ENCODE measurements at places on chromosomes 11 and 22. TPM values are rescaled to one million over a fixed set of nuclear protein-coding genes. Genes with fewer than 3 reads are reported as not detected.

DNA sequence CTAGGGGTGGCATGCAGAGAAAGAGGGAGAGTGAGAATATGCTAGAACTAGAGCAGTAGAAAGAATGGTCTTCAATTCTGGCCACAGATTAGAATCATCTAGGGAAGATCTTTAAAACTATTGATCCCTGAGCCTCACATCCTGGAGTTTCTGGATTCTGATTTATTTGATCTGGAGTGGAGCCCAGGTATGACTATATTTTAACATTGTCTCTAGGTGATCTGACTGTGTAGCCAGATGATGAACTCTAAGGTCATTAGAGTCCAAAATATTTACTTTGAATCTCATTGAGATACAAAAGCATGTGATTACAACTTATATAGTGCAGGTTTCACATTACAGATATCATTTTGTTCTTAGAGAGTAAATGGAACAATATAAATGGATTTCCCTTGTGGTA is 79.7 kb downstream of the FDX1 start:
- no peak for DNase-seq

DNA sequence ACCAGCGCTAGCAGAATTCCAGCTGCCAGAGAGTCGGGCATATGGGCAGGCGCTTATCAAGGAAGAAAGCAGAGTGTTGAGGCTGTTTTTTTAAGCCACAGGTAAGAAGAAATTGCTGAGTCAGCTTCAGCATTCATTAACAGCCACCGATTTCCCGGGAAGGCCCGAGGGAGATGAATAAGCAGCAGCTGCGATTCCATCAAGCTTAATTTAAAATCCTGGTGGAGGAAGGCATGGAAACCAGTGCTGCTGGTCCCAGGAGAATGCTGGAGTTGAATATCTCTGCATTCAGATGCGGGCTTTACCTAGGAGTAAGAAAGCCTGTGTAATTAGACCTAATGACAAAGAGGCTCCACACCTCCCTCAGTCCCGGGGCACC is 168.8 kb downstream of the BRD1 start:
- DNase-seq, result no peak

DNA sequence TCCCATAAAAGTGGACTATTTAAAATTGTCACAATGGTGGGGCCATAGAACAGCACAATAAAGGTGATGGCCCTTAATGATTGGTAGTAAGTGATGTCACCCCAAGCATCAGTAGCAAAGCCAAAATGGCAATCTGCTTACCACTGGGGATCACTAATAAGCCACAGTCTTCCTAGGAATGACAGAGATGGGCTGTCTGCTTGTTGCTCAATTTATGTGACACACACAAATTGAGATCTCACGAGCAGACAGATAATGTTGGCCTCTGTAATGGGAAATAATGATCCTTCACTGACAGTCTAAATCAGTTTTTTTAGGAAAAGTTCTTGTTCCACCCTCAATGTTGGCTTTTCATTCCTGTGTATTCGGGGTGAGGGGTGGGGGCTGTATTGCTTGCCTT is 515.1 kb downstream of the BRD1 start:
- DNase-seq, result no peak

GRCh38 chr11:126290887-126291286 is 8.0 kb downstream of the TIRAP start:
- DNase-seq, result no peak

The KCTD14 gene
- total RNA-seq, result 10.3 TPM

GRCh38 chr11:68890490-68891231 is 13.0 kb downstream of the MRPL21 start:
- DNase-seq, result peak; percentile 42

The SMC1B gene
- not detected for total RNA-seq

DNA sequence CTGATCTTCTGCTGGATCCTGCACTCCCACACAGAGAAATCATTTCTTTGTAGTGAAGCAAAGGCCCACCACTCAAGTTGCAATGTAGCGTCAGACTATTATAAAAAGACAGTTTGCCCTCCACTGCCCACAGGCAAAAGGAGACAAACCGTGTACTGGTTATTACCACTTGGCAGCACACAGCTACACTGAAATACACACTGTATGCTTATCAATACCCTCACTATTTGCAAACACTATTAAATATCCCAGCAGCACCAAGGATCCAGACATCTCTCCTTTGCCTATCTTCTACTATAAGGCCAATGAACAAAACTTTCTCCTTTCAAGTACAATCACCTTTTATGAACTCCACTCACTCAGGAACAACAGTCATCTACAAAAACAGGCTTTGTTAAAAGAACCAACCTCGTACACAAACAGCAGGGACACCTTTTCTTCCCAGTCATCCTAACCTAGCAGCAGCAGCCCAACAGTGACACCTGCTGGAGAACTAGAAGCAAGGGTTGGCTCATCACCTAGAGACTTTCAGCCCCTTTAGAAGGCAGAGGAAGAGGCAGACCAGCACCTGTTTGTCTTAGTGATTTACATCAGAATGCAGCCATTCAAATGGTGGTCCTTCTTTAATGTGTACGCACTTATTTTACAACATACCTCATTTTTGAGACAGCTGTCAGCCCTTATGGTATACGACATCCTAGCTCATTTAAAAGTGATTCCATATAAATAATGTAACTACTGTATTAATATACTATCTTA is 56.1 kb downstream of the AMBRA1 start:
- peak; percentile 59 for DNase-seq

DNA sequence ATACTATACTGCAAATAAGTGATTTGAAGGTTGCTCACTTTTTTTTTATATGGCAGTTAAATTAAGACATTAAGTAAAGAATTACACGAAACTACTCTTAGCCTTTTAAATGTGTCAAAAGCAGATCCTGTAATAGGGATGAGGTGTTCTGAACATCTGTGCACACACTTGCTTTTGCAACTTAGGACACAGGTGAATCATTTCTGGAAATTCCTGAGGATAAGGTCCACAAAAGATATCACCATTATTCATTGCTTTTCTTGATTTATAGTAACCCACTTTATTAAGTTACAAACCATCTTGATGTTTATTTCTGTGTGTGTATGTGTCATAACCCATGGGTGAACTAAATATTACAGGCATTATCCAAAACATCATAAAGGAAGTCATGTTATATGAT is 55.9 kb downstream of the SLC5A12 start:
- DNase-seq, result no peak

The OPCML gene
- total RNA-seq, result not detected

The OR2AT4 gene
- total RNA-seq, result not detected

GRCh38 chr11:64609436-64610047 is 18.5 kb downstream of the SLC22A12 start:
- DNase-seq, result no peak

- DNase-seq, result no peak
Measured at GRCh38 chr22:42926104-42926503, 69.0 kb upstream of the ARFGAP3 start.

The MMP27 gene
- not detected for total RNA-seq

The APOBEC3H gene
- 0.78 TPM for total RNA-seq

- DNase-seq, result no peak
Measured at GRCh38 chr22:40583053-40583741, 53.3 kb downstream of the MRTFA start.

The CRYAB gene
- 23.0 TPM for total RNA-seq

The PHLDA2 gene
- 24.9 TPM for total RNA-seq

- no peak for DNase-seq
Measured at GRCh38 chr22:39129746-39130145, 22.7 kb downstream of the CBX7 start.

GRCh38 chr11:65524741-65525545 is at the start of gene SCYL1:
SCYL1 (plus strand) TSS chr11:65525083; CDS start chr11:65525154, 71 bp downstream.
- peak; percentile 97 for DNase-seq

DNA sequence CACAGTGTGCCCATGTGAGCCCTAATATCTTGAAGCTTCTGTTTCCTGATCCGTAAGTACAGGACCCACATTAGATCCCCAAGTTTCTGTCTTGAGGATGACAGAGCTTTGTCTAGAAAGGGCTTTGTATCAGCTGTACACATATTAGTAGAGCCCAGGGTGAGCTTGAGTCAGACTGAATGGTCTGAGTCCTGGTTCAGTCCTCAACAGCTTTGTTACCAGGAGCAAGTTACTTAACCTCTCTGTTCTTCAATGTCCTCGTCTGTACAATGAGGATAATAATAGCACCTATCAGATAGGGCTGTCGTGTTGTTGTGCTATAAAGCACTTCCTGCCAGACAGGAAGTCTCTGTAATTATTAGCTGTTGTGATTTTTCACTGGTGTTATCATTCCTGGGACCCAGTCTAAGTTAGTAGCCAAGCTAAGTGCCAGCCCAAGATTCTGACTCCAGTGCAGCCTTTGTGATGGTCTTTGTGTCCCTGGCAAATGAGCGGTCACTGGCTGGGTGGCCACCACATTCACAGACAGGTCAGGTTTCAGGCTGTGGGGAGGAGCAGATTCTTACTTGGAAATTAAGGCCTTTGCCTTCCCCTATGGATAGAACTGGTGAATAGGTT is 6.8 kb downstream of the TOM1 start:
- no peak for DNase-seq

The GGT5 gene
- 35.9 TPM for total RNA-seq

The MOGAT2 gene
- not detected for total RNA-seq

- peak; percentile 53 for DNase-seq
Measured at GRCh38 chr22:43004362-43005035, 10.4 kb downstream of the PACSIN2 start.

GRCh38 chr11:67616431-67617242 is 9.9 kb downstream of the NDUFV1 start:
- DNase-seq, result no peak

GRCh38 chr11:4496557-4497248 is 14.3 kb downstream of the OR52K1 start:
- no peak for DNase-seq

DNA sequence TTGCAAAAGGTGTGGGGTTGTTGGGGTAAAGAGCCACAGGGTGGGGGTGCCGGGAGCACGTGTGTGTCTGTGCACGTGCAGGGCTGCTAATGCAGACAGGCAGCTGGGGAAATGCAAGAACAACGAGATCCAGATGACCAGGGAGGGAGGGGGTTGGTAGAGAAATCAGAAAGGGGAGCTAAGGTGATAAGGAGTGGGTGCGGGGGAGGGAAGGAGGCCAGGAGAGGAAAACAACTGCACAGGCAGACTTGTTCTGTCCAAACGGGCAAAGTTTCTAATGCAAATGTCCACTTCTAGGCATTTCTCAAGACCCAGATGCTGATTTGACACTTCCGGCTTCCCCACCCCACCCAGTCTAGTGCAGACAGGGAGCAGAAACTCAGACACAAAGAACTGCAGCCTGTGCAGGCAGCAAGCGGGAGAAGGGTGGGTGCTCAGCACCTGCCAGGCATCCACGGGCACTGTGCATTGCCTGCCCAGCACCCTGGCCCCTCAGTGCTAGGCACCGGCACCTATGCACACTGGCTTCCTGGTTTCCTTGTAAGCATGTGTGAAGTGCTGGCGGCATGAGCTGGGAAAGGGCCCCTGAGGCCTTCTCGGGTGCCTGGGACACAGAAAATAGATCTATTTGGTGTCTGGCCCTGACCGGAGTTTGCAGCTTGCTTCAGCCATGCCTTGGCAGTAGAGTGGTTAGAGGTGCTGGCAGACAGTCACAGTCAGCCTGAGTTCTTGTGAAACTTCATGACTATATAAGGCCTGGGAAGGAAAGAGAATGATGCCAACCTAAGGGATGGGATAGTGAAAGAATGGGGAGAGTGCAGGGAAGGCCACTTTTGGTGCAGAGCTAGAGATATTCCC is 220.1 kb upstream of the SORL1-AS1 start:
- DNase-seq, result peak; percentile 36

DNA sequence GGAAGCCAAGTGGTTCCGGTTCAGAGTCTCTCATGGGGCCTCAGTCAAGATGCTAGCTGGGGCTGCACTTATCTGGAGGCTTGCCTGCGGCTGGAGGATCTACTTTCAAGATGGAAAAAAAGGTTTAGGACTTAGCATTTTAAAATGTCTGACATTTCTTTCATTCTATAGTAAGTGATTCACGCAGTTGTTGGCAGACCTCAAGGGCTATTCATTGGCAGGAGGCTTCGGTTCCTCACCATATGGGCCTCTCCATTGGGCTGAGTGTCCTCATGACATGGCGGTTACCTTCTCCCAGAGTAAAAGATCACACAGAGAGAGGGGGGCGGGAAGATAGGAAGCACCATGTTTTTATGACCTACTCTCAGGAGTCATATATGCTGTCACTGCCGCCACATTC is 298.0 kb upstream of the PLET1 start:
- DNase-seq, result no peak

All from upper lobe of left lung (tissue), 6 donors.